ENCODE measurements at places on chromosomes 2 and 18.

DNA sequence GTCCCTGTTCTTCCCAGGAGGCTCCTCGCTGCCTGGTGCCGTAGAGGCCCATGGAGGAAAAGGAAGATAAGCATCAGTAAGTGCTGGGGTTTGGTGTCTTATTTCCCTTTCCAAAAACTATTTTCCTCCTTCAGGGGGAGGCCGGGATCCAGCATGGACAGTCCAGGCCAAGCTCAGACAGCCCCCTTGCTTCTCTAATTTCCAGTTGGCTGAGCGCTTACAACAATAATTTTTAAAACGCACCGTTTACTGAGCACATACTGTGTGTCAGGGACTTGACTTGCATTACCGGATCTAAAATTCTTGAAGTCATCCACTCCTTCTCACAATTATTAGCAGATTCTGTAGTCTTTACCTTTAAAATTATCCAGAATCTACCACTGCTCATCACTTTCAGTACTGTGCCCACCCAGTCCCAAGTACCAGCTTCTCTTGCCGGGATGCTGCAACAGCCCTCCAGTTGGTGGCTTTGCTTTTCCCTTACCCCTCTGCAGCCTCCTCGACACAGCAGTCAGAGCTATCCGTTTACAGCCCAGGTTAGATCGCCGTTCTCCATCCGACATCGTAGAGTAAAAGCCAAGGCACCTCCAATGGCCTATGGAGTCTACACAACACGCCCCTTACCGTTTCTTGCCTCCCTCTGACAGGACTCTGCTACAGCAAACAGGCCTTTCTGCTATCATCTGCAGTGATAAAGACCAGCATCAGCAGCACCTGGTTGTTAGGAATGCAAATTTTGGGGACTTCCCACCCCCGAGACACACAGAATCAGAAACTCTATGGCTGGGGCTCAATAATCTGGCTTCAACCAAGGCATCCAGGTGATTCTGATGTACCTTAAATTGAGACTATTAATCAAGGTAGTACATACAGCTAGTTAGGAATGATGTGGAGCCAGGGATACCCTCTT lies 75.2 kb upstream of the TSPYL6 start:
- DNase-seq: no peak

DNA sequence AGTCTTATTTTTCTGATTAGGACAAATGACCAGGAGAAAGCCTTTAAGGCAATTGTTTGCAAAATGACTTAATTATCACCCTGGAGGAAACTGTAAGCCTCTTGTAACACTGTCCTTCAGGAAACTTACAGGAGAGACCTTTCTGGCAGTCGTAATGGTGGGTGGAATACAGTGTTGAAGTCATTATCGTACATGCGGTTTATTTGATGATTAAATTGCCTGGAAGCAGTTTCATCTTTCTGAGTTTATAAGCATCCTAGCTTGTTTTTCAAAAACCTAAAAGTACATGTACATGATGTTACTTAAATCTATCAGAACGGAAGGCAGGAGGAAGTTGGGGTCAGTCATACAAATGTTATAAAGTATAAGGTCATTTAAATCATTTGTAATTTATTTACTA lies 86.2 kb upstream of the RAB27B start:
- DNase-seq: no peak

DNA sequence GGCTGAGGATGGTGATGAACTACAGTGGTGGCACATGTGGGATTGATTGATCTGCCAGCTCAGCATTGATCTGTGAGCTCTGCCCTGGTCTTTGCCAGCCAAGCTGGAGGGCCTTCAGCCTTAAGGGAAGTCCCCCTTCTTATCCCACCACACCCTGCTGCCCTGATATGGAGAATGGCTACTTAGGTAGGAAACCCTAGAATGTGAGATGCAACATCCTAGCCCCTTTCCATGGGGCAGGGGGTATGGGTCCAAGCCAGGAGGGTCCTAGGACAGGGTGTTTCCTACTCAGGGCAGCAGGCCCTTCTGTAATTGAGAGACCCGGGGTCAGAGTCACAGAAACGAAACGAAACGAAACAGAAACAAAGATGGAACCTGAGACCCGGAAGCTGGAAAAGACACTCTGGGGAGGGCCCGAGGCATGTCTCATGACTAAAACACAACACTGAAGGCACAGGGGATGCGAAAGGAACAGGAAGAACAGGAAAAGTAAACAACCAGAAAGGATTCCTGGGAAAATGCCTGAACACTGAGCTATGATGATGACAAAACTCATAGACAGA lies 16.9 kb upstream of the SULT1C2 start:
- no peak for DNase-seq

GRCh38 chr18:50090370-50091312 lies 104.3 kb downstream of the MYO5B start:
- DNase-seq: no peak

DNA sequence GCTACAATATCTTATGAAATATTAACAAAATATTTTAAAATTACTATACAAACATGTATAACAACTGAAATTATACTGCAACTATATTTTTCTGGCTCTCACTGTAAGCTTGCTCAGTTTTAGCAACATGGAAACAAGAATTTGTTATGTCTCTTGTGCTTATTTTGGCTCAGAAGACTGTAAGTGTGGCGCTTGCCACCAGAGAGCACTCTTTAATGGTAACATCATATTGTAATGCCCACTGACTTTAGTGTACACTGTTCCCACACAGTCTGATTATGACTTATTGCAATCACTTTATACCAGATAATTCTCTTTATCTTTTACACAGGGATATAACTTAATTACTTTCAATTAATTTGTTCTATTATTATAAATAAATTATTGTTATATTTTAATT lies 1500.6 kb upstream of the TMEFF2 start:
- DNase-seq: no peak

DNA sequence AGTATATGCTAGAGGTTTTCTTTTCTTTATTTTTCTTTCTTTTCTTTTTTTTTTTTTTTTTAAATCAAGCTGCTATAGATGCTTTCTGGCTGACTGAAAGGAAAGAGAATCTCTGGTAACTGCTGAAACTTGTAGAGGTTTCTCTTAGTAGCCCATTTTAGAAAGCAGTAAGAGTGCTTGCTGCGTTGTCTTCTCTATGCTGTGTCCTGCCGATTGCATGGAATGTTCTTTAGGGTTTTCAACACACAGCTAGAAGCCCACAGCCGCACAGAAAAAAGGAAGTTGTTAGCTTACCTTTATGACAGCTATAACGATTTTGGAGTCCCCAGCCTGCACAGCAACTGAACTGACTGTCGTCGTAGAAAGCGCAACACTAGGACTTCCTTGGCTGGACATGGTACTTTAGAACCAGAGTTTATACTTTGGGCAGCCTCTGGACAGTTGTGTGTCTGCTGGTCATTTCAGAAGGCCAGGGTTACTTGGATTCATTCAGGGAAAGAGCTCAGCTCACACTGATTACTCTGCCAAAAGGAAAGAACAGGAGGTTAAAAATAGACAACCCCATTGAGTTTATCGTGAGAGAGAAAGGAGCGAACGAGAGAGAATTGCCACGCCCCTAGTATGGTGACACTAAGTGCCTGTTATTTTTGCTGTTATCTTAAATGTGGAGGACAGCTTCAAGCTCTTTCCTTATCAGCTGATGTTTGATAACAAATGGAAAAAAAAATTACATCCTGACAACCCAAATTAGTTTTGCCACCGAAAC lies at the start of gene CCDC141:
Gene CCDC141 (minus strand): TSS at position 592 of the 766 bp plus-strand sequence. CDS start 196 bp downstream, at position 396.
- no peak for DNase-seq

Data from activated CD4-positive, CD25-positive, alpha-beta regulatory T cell (primary cell).